Activated CD4-positive, alpha-beta memory T cell treated with anti-CD3 and anti-CD28 coated beads for 36 hours (primary cell): ENCODE measurements at places on chromosomes 2 and 18. TPM values are rescaled to one million over a fixed set of nuclear protein-coding genes. Genes with fewer than 3 reads are reported as not detected.

The CD8B2 gene
- 0.19 TPM for total RNA-seq

DNA sequence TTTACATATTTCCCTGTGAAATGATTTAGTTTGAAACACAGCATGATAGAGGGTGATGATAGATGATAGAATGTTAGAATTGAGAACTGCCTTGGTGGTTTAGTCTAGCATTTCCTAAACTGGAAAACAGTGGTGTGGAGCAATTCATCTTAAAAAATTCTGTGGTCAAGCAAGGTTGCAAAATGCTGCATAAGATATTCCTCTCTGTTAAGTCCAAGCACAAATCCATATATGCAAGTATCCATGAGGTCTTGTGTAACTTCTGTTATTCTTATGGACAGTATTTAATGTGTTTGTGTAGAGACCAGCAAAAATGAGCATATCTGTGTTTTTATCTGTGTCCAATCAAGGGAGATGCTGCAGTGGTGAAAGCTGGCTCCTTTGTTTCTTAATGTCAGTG lies 30.0 kb downstream of the CPS1 start:
- no peak overlapping the region for H3K4me3 ChIP-seq
- no peaks in the 10 kb centered on the region for H3K36me3 ChIP-seq
- H3K27me3 ChIP-seq: no peaks in the 10 kb centered on the region
- DNase-seq: no peak
- H3K27ac ChIP-seq: no peak overlapping the region

DNA sequence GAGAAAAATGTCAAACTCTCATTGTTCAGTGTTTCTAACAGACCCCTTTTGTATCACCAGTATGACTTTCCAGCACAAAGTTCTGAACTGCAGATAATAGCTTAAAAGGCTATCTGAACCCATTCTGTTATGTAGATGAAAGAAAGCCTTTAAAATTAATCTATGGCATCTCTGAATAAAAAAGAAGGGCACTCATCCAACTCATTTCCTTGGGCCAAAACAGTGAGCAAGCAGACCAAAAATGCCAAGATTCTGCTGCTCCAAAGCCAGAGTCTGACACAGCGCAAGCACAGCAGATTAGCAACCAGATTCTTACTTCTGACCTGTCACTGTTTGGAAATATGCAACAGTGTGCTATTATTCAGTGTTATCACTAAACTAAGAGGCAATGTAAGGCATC lies 22.6 kb upstream of the ITGA6 start:
- no peak overlapping the region for H3K27ac ChIP-seq
- no peaks in the 10 kb centered on the region for H3K36me3 ChIP-seq
- no peak for DNase-seq
- no peaks in the 10 kb centered on the region for H3K4me1 ChIP-seq

DNA sequence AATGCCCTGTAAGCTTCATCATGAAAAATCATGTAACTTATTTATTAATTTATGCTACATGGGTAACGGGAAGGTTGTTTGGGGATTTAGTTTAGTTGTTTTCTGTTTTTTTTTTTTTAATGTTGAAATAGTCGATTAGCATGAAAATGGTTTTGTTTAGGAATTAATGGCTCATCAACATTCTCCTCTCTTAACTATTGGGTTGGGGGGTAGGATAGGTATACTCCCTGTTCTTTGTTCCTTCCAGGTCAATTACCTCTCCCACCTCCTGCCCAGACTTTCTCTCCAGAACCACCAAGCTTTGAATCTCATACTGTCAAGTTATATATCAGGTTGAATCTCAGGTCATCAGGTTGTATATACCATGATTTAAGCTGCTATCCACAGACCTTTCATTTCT lies 568.7 kb upstream of the DSEL start:
- no peaks in the 10 kb centered on the region for H3K4me1 ChIP-seq
- DNase-seq: no peak
- H3K27me3 ChIP-seq: no peaks in the 10 kb centered on the region
- H3K36me3 ChIP-seq: no peaks in the 10 kb centered on the region
- no peak overlapping the region for H3K4me3 ChIP-seq

DNA sequence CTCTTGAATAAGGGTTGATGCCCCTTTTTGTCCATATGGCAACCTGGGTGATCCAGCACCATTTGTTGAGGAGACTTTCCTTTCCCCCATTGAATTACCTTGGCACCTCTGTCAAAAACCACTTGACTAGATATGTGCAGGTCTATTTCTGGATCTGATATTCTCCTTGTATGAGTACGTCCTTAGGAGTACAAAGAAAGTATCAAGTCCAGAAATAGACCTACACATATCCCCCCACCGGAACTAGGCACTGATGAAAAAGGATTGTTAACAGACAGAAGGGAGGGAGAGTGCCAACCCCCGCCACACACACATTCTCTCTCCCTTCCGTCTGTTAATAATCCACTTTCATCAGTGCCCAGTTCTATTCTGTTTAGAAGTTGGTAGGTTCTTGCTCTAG lies 225.0 kb downstream of the TMEM163 start:
- no peaks in the 10 kb centered on the region for H3K36me3 ChIP-seq
- no peaks in the 10 kb centered on the region for H3K4me1 ChIP-seq
- no peak overlapping the region for H3K27ac ChIP-seq
- H3K4me3 ChIP-seq: no peak overlapping the region
- H3K27me3 ChIP-seq: no peaks in the 10 kb centered on the region

GRCh38 chr2:113088213-113088992 lies 20.6 kb downstream of the IL1F10 start:
- H3K27ac ChIP-seq: no peak overlapping the region
- no peak overlapping the region for H3K4me3 ChIP-seq
- peaks cover 5% of the 10 kb centered on the region for H3K27me3 ChIP-seq
- no peaks in the 10 kb centered on the region for H3K36me3 ChIP-seq

The LRATD1 gene
- total RNA-seq: not detected

GRCh38 chr2:240798327-240798905 lies 21.6 kb downstream of the KIF1A start:
- no peak for DNase-seq
- no peak overlapping the region for H3K4me3 ChIP-seq
- H3K27me3 ChIP-seq: peaks cover 28% of the 10 kb centered on the region
- H3K4me1 ChIP-seq: no peaks in the 10 kb centered on the region
- H3K27ac ChIP-seq: no peak overlapping the region

The ALMS1 gene
- total RNA-seq: 20.4 TPM

The SERPINB12 gene
- not detected for total RNA-seq

The SCYGR4 gene
- total RNA-seq: not detected

DNA sequence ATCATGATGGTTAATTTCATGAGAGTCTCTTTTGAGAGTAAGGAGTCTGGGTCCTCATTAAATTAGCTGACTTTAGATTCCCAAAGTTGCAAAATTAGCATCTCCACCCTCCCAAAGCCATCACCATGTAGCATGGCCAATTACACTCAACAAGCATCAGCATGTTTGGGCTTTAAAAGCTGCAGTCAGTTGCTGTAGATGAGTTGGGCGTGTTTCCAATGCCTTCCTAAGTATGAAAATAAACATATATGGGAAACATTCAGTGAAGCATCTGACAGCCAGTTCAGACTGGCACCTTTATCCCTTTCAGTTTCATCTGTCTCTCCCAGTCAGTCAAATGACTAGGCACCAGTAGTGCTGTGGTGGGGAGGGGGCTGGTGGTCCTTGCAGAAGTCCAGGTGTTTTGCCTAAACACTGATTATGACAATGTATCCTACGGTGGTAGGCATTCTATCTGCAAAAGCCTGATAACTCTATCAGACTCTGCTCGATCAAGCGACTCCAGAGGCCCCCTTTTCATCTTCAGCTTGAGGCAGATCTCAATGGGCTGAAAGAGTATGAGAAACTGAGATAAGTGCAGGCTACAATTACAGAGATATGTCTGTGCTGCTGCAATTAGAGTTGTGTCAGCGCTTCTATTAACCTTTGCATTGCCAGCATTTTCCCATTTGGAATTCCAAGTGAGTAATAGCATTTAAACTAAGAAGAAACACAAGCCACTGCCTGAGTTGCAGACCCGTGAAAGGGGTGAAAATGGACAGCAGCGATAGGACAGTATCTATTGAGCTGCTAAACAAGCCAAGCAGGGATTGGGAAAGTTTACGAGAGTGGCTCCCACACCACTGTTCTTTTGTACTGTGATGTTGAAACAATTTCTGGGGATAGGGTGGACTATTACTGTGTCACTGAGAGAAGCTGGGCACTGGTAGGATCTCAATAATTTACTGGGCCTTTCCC lies 67.3 kb upstream of the SPOPL start:
- H3K4me1 ChIP-seq: peaks cover 3% of the 10 kb centered on the region
- H3K27me3 ChIP-seq: no peaks in the 10 kb centered on the region
- no peaks in the 10 kb centered on the region for H3K36me3 ChIP-seq
- H3K4me3 ChIP-seq: no peak overlapping the region

GRCh38 chr2:25821225-25822056 lies 56.8 kb downstream of the ASXL2 start:
- peak overlapping the region; percentile 68 for H3K4me3 ChIP-seq
- peaks cover 1% of the 10 kb centered on the region for H3K27me3 ChIP-seq
- H3K36me3 ChIP-seq: peaks cover 8% of the 10 kb centered on the region
- peaks cover 70% of the 10 kb centered on the region for H3K4me1 ChIP-seq
- DNase-seq: no peak

The DLX2 gene
- total RNA-seq: not detected

- no peak overlapping the region for H3K27ac ChIP-seq
- H3K4me3 ChIP-seq: peak overlapping the region; percentile 3
- H3K27me3 ChIP-seq: peaks cover 2% of the 10 kb centered on the region
- H3K36me3 ChIP-seq: peaks cover 1% of the 10 kb centered on the region
- H3K4me1 ChIP-seq: peaks cover 57% of the 10 kb centered on the region
These were observed 3.0 kb downstream of the ACVR2A start for GRCh38 chr2:147847746-147848391.

DNA sequence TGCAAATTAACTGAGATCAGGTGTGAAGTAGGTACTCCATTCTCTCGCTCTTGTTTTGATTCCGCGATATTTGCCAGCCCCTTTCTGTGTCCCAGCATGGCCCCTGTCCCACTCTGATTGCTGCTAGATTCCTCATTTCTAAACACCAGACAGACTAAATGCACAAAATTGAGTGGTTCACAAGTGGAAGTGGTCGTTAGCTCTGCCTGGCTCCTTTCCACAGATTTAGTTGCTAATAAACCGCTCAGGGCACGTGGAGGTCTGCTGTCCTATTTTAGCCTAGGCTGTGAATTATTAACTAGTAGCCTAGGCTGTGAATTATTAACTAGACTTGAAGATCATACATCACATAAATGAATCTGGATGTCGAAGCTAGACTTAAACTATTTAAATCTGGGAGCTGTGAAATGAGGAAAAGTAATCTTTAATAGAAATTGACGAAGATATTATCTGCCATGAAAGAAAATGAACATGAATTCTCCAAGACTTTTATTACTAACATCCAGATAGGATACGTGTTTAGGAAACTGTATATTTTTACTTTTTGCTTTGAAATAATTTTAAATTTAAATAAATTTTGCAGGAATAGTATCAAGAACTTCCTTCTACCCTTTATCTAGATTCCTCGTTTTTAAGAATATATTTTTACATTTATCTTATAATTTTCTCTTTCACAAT lies 3.7 kb downstream of the IL1RL2 start:
- no peak overlapping the region for H3K27ac ChIP-seq
- DNase-seq: no peak
- no peak overlapping the region for H3K4me3 ChIP-seq
- peaks cover 13% of the 10 kb centered on the region for H3K4me1 ChIP-seq

DNA sequence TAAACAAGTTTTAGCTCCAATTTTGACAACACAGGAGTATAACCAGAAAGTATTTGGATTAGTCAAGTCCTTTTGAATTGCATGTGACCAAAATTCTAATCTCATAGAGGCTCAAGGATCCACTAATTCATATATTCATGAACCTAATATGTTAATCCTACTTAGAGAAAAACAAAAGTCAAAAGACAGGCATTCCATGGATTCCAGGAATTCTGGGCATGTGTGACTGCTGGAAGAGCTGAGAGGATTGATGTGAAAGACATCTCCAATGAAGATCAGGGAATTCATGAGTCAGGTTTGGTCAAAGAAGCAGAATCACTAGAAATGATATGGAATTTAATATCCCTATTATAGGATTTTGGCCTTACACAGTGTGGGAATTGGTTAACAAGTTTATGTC lies 1494.6 kb upstream of the DDX18 start:
- H3K27me3 ChIP-seq: no peaks in the 10 kb centered on the region
- no peaks in the 10 kb centered on the region for H3K4me1 ChIP-seq
- H3K36me3 ChIP-seq: no peaks in the 10 kb centered on the region
- no peak for DNase-seq
- H3K27ac ChIP-seq: no peak overlapping the region

- no peak overlapping the region for H3K27ac ChIP-seq
- DNase-seq: no peak
- no peak overlapping the region for H3K4me3 ChIP-seq
- no peaks in the 10 kb centered on the region for H3K4me1 ChIP-seq
- no peaks in the 10 kb centered on the region for H3K27me3 ChIP-seq
These were observed 252.7 kb upstream of the TCF4 start for GRCh38 chr18:55840601-55841170.

DNA sequence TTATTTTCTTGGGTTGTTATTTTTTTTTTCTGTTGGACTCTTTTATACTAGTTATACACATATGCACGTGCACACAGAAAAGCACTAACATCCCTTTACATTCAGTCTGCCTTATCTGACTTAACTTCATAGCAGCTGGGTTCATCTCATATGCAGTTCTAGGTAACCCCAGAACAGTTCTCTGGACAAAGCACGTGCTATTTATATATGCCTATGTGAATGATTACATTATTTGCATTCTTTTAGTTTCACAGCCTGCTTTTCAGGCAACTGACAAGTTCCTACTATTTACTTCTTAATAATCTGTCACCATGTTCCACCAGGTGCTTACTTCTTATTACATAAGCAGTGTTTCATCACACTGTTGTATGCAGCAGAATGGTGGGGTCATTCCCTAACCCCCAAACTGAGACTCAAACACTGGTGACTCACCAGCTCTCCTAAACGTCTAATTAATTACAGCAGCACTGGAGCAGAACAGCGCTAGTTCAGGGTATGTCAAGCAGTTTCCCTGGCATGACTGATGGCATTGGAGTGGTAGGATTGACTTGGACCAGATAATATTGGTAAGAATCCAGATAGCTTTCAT lies 372.8 kb downstream of the CLIP4 start:
- no peaks in the 10 kb centered on the region for H3K36me3 ChIP-seq
- no peak overlapping the region for H3K4me3 ChIP-seq
- DNase-seq: no peak
- H3K4me1 ChIP-seq: no peaks in the 10 kb centered on the region
- peaks cover 2% of the 10 kb centered on the region for H3K27me3 ChIP-seq
- no peak overlapping the region for H3K27ac ChIP-seq

The DNAJC5G gene
- not detected for total RNA-seq

GRCh38 chr2:37644191-37644590 lies 27.3 kb downstream of the CDC42EP3 start:
- H3K36me3 ChIP-seq: peaks cover 68% of the 10 kb centered on the region
- peaks cover 80% of the 10 kb centered on the region for H3K4me1 ChIP-seq
- H3K27ac ChIP-seq: peak overlapping the region; percentile 81
- H3K27me3 ChIP-seq: no peaks in the 10 kb centered on the region

The MRPS9 gene
- 39.3 TPM for total RNA-seq

- H3K27me3 ChIP-seq: no peaks in the 10 kb centered on the region
- no peak for DNase-seq
- H3K4me3 ChIP-seq: no peak overlapping the region
- no peaks in the 10 kb centered on the region for H3K36me3 ChIP-seq
These were observed 134.6 kb downstream of the UXS1 start for GRCh38 chr2:106059416-106060065.

DNA sequence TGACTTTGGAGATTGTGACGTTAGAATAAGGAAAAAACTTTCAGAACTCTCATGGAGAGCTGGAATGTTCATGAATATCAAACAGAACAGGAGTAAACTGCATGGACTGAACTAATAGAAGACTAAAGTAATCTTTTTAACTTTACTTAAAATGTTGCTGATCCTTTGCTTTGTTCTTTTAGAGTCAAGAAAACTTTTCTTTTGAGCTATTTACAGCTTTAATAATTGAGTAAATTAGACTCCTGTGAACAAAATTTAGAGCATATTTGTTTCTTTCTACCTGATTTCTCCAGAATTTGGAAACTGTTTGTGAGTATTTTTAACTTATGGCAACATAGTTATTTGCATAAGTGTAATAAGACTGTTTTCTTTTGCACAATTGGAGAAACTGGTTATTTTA lies 146.3 kb downstream of the CDCA7 start:
- H3K4me3 ChIP-seq: no peak overlapping the region
- peaks cover 11% of the 10 kb centered on the region for H3K27me3 ChIP-seq

The ALPI gene
- total RNA-seq: not detected
